ENCODE measurements at places on chromosomes 2 and 18.

DNA sequence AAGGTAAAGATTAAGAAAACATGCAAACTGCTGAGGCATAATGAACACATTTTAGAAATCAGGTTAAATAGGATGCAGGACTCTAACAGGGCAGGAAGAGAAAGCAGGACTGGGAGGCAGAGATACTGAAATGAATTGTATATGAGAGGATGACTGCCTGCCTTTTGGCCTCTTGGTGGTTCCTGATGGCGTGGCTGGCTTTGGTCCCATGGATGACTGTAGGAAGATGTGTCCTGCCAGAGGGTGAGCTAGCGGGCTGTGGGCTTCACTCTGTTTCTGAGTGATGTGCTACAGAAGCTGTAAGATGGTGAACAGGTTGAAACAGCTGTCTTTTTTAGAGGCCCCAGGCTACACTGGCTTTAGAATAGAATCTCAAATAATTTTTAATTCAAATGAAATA is 517.0 kb downstream of the SLC4A3 start:
- no peak for DNase-seq

GRCh38 chr2:237464757-237465391 is 22.2 kb upstream of the MLPH start:
- DNase-seq, result no peak

- no peak for DNase-seq
These were observed 878 bp downstream of the FBXO15 start for GRCh38 chr18:74146756-74147155.

- DNase-seq, result no peak
These were observed 12.1 kb downstream of the CCT4 start for GRCh38 chr2:61876400-61876799.

DNA sequence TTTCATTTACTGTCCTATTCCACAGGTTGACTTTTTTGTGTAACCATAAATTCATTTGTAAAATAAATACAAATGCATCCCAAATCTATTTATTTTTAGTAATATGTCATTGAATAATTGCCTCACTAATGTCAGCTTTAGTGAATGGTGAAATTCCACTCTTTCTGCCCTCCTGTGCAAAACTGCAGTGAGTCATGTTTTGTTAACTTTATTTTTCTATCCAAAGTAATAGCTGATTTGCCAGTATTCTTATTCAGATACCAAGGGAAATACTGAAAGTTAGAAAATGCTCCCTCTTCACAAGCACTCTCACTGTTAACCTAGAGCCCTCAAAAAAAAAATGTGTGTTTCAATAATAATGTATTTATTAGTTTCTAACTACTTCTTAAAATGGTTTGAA is 322.8 kb downstream of the RIT2 start:
- DNase-seq, result no peak

DNA sequence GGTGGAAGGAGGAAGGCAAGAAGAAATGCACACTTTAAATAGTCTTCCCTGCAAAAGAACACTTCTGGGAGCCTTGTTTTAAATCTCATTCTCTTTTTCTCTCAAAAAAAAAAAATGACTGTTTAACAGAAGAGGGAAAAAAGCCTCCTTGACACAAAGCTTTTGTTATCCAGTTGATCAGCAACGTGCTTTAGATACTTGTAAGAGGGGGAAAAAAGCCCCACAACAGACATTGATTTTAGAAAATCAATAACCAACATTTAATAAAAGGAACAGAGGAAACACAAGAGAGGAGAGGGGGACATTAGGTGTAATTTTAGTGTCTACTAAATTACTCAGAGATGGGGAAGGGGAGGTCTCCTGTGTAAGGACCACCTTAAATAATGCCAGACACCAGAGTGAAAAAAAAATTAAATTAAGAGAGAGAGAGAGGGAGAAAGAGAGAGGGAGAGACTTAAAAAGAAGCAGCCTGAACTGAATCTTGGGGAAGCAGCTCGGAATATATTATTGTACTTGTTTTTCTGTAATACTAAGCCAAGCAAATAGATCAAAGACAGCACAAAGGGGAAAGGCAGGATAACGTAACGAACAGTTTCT is 4.7 kb downstream of the ZEB2 start:
- DNase-seq, result no peak

- no peak for DNase-seq
These were observed 272.6 kb downstream of the NEDD4L start for GRCh38 chr18:58316396-58317342.

All from activated CD4-positive, alpha-beta T cell treated with anti-CD3 and anti-CD28 coated beads, Interleukin-2, Interleukin-4, amounts not matched to agents 100 ng/mL and 50 ng/mL, durations not matched to agents 16 hours and 8 hours (primary cell).